ENCODE measurements at places on chromosomes 13 and 19. TPM values are rescaled to one million over a fixed set of nuclear protein-coding genes. Genes with fewer than 3 reads are reported as not detected.

NKPD1 gene
- total RNA-seq: 0.48 TPM

SSC5D gene
- 67.9 TPM for total RNA-seq

PABPC3 gene
- total RNA-seq: 0.24 TPM

ITGBL1 gene
- total RNA-seq: 5.1 TPM

PRKCG gene
- not detected for total RNA-seq

KIR2DL1 gene
- not detected for total RNA-seq

FAM124A gene
- 3.6 TPM for total RNA-seq

SIAH3 gene
- 2.9 TPM for total RNA-seq

VSTM1 gene
- not detected for total RNA-seq

TTYH1 gene
- 0.24 TPM for total RNA-seq

Measured in umbilical cord (tissue), 2 donors.